NCI-H187 treated with DMSO at 0.1 percent for 48 hours (cell line): ENCODE measurements at places on chromosomes 3 and 15.

DNA sequence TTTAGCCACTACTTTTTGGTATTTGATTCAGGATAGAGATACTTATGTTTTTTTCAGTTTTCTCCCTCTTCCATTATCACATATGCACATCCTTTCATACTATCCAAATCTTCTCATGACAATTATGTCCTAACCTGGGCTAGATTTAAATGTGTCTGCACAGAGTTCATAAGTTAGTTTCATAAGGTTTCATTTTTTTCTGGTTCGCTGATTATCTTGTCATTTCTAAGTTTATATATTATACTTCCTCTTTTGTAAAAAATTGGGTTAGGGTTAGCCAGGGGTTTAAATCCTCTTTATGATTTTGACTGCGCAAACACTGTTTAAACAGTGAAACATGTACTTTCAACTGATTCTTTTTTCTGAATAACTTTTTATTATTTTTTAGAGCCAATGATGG, 148.6 kb downstream of the SST start:
- DNase-seq: no peak

- no peak for DNase-seq
Measured at GRCh38 chr15:54941417-54941816, 255.3 kb downstream of the RSL24D1 start.

DNA sequence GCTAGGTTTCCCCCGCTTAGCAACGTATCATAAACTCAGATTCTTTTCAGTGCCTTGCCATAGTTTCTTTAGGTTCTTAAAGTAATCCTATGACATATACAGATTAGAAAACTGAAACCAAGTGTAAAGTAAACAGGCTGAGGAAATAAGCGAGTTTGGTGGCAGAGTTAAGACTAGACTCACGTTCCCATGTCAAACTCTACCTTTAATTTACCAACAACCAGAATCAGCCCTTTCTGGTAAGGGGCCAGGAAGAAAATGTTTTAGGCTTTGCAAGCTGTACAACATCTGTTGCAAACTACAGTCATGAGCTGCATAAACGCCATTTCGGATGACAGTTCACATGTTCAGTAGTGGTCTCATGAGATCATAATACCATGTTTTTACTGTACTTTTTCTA, 128.0 kb upstream of the PRICKLE2 start:
- no peak for DNase-seq

- DNase-seq: no peak
Measured at GRCh38 chr3:63753567-63753966, 65.5 kb upstream of the C3orf49 start.

GRCh38 chr3:13722178-13722577, 157.7 kb downstream of the WNT7A start:
- no peak for DNase-seq

DNA sequence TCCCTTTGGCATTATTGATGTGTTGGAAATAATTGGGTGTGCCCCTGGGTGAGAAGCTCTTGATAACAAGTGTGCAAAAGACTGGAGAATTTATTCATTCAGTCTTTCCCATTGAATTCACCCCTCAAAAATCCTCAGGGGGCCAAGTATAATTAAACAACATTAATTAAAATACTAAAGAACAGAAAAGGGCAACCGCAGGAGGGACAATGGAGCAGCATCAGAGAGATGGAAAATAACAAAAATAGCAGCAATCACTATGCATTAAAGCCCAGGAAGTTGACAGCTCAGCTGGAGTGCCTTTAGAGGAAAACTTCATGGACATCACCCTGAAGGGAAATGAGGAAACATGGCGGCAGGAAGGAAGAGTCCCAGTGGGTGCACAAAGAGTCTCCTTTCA, 227.6 kb downstream of the MINAR1 start:
- no peak for DNase-seq

- no peak for DNase-seq
Measured at GRCh38 chr3:107800710-107801109, 277.9 kb downstream of the BBX start.
